ENCODE measurements at places on chromosomes 16 and 17.

DNA sequence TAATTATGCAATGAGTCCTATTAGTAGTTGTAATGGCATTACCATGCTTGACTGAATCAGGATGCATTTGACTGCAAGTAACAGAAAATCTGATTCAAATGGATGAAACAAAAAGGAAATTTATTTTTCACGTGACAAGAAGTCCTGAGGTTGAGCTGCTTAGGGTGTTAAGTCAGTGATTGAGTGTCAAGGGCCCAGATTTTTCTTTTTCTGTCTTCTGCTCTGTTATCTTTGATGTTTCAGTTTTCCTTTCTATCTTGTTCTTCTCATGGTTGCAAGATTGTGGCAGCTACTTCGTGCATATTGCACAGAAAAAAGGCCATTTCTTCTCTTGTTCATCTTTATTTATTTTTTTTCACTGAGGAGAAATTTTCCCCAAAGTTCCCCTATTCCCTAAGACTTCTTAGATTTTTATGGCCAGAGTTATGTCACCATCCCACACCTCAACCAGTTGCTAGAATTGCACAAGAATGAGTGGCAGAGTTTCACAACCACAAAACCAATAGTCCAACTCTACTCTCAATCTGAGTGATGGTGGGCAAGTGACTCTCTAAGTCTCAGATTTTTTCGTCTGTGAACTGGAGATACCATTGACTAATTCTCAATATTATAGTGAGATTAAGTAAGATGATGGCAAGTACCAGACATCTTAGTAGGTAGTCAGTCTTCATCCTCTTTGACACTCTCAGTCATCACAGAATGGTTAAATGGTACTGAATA lies 15.7 kb upstream of the GPR139 start:
- no peak for DNase-seq

GRCh38 chr17:29835435-29836351 lies 94.3 kb downstream of the SSH2 start:
- no peak for DNase-seq

GRCh38 chr17:32277284-32277683 lies 11.7 kb downstream of the RHBDL3 start:
- DNase-seq, result no peak

DNA sequence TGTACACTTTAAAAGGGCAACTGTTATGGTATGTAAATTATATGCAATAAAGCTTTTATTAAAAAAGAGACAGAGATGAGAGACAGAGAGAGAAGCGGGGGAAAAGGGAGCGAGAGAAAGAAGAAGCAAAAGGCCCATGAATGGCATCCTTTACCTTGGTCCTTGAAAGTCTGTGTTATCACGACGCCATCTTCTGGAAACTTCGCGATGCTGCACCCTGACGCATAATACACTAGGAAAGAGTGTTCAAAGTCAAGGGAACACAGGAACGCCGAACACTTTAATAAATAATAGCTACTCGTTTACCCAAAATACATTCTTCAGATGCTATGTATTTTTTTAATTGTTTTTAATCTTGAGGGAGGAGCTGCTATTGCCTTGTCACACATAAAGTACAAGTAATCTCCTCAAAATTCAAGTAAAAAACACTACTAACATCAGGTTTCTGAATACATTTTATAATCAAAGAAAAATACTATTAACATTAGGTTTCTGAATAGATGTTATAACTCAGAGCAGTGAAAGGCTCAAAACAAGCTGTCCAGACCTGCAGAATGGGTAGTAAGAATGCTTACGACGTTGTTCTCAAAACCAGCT lies 23.0 kb upstream of the SLC38A8 start:
- DNase-seq, result peak; percentile 56

- DNase-seq, result no peak
Observed at GRCh38 chr16:73059779-73060615, 12.1 kb upstream of the ZFHX3 start.

- DNase-seq, result no peak
Observed at GRCh38 chr16:23505671-23506605, 4.4 kb downstream of the GGA2 start.

DNA sequence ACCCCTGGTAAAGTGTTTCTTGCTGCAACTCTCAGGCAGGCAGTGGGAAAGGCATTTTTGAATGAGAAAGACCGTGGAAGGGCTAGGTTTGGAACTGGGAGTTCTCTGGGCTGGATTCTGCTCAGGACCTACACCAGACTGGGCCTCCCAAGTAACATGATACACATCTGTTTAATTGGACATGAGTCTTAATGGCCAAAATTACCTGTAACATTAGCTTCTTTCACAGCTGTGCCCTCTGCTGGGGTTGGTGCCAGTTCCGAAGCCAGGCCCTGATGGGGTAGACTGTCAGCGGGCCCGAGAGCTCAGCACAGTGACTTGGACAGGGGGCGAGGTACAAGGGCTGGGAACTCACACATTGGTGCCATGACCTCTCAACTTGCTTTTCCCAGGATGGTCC lies 118.9 kb upstream of the IRX3 start:
- no peak for DNase-seq

DNA sequence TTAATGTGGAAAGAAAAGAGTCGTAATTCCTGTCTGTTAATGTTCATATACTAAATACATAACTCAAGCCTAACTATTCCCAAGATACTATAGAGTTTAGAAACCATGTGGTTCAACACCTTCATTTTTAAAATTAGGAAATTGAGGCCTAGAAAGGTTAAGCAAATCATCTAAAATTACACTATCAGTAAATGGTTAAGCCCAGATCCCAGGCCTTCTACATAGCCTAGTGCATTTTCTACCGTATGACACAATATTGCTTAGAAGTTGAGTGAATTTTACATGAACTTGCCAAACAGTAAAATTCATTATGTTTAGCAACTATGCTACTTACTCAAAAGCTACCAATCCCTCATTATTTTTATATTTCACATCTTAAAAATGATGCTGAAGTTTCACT lies 6.8 kb downstream of the NACA2 start:
- DNase-seq, result no peak

Measured in endothelial cell of umbilical vein (primary cell).